Stimulated activated CD8-positive, alpha-beta memory T cell treated with anti-CD3 and anti-CD28 coated beads, Interleukin-15, amount 100 ng/mL, for 4 hours (primary cell): ENCODE measurements at places on chromosomes 6 and 20.

DNA sequence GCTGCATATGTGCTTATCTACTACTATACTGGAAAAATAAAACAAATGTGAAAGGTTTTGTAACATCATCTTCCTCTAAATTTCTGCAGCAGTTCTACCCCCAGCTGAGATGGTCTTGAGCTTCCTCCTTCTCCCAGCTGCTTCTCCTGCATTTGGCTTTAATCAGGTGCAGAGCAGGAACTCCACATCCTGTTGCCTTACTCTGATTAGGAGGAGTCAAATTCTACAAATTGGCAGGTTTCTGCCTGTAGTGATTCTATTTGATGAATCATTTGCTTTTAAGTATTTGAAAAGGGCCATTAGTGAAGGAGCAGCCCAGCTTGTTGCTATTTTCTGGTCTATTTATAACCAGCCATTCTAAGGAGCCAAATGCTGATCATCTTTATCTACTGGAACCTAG lies 224.5 kb downstream of the GMDS start:
- DNase-seq, result no peak

DNA sequence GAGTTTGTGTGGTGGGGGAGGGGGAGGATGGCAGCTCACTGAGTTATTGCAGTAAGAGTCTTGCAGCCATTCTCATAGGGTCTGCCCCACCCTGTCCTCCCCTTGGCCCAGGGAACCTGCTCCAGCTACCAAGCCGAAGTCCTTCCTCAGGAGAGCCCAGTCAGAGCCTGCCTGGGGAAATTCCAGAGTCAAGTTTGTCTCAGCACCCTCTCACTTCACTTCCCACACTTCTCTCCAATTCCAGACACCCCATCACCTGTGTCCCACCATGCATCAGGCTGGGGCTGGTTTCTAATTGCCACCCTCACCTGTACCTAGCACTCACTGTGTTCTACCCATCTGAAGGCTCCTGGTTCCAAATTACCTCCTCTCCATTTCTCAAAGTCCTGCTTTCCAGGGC lies 10.3 kb upstream of the SLC22A16 start:
- DNase-seq, result no peak

DNA sequence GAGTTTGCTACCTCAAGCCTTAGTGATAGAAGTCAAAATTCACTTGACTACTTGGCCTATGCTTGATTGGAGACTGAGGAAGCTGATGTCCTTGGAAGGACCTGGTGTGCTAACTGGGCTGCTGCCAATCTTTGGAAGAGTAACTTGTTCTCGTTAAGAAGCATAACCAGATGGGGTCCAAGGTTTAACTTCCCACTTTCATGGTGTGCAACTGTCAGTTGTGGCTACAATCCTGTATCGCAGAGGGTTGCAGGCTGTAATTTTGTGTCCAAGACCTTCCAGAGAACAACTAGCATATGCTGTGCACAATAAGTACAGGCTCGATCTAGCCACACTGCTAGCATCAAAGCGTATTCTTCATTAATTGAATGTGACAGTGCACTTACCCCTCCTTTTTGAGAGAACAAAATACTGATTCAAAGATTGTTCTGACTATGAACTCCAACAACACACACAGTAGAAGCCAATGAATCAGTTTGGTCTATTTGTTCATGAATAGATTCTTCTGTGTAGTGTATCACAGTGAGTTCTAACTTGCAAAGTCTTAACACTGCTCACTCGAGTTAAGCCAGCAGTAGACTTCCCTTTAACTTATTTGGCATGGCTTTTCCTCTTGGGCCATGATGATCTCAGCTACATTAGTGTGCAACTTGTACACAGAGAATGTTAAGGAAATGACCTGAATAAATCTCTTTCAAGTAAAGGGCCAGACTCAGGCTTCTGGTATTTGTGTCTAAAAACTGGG lies 15.8 kb upstream of the PLCB1 start:
- DNase-seq, result no peak

GRCh38 chr6:127914240-127914639 lies 13.4 kb upstream of the THEMIS start:
- no peak for DNase-seq

DNA sequence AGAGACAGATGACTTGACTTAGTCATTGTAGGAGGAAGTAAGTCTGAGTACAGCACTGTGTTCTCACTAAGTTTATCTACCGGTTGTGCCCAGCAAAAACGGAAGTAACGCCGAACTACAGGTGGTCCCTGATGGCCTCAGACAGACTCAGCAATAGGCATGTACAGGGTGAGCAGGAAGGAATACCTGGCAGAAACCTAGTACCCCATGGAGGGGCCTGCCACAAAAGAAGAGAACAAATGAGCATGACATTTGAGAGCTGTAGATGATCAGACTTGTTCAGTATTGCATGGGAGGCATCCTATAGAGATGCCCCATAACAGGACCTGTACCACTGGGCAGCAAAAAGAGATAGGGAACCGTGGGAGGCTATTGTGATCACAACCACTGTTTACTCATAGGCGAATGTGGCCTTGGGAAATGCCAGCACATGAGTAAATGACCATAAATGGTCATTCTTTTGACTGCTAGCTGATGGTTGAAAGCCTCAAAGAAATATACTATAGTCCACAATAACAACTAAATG lies 106.4 kb upstream of the TAB2 start:
- DNase-seq, result no peak

GRCh38 chr6:30719791-30720737 lies at the start of gene TUBB:
TUBB (plus strand) TSS chr6:30720352; CDS start chr6:30720507, 155 bp downstream.
- DNase-seq, result peak; percentile 89

GRCh38 chr6:90611543-90612312 lies 24.9 kb upstream of the MAP3K7 start:
- DNase-seq, result no peak

GRCh38 chr6:49636713-49637349 lies at the start of gene RHAG:
RHAG (minus strand) TSS chr6:49636839; CDS start chr6:49636812, 27 bp downstream.
- no peak for DNase-seq

GRCh38 chr20:20435453-20435852 lies 67.5 kb downstream of the INSM1 start:
- no peak for DNase-seq

DNA sequence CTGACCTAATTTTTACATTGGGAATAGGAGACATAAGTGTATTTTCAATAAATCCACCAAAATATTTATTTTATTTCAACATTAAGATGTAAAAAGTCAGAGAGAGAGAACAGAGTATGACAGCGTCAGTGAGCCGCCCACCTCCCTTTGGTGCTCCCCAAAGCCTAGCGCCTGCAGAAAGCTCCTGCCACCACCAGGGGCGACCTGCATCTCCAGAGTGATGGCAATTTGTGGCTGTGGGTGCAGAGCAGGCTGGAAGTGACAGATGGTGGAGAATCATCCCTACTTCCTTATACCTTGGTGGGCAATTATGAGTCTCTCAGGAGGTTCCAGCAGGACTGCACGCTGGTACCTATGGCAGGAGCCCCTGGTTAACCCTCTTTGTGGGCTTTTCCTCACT lies 87.3 kb downstream of the PTPRT start:
- DNase-seq, result no peak

GRCh38 chr6:43052842-43053544 lies 658 bp downstream of the CUL7 start:
- DNase-seq, result no peak

- DNase-seq, result no peak
Observed at GRCh38 chr6:10451828-10452509, 37.1 kb upstream of the TFAP2A start.

DNA sequence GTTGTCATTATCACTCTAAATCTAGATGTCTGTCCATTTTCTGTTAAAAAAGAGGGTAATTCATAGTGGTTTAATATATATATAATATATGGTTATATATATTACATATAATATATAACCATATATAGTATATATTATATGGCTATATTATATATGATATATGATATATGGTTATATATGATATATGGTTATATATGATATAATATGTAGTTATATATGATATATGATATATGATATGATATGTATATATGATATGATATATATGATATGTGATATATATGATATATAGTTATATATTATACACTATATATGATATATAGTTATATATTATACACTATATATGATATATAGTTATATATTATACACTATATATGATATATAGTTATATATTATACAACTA lies 8.6 kb downstream of the OR2A4 start:
- DNase-seq, result no peak

DNA sequence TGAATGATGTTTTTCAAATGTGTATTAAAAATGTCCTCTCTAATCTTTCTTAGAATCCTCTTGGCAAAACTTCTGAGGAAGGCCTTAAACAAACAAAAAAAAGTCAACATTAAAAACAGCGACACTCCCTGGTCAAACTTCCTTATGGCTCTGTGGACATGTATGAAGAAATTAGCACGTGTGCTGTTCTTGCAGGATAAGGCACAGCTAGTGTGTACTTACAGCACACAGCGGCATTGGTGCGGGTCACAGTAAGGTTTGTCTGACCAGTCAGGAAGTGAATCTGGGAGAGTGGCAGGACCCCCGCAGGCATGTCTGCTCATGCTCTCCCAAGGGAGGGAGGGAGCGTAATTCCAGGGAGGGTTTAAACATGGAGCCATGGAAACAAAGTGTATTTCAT lies 38.8 kb downstream of the SLC22A1 start:
- no peak for DNase-seq

DNA sequence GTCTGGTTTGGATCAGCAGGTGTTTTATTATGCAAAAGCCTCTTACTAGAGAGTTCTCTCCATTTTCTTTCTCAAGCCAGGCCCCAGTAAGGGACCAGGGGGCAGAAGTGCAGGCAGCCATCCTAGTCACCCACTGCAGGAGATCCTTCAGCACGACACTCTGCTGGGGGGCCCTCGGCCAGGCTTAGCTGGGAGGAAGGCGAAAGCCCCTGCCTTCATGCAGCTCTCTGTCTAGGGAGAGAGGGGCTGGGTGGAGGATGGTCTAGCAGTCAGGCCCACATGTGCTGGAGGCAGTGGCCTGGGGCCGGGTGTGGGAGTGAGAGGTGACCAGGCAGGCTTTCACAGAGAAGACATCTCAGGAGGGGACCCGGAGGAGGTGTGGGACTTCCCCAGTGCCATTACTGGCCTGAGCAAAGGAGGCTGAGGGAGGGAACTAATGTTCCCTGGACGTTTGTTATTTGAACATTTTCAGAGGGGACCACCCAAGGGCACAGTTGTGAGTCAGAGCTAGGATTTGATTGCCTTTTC lies 33.5 kb upstream of the VSTM2L start:
- DNase-seq, result no peak

- DNase-seq, result no peak
Observed at GRCh38 chr6:98041921-98042320, 758.9 kb upstream of the MMS22L start.

DNA sequence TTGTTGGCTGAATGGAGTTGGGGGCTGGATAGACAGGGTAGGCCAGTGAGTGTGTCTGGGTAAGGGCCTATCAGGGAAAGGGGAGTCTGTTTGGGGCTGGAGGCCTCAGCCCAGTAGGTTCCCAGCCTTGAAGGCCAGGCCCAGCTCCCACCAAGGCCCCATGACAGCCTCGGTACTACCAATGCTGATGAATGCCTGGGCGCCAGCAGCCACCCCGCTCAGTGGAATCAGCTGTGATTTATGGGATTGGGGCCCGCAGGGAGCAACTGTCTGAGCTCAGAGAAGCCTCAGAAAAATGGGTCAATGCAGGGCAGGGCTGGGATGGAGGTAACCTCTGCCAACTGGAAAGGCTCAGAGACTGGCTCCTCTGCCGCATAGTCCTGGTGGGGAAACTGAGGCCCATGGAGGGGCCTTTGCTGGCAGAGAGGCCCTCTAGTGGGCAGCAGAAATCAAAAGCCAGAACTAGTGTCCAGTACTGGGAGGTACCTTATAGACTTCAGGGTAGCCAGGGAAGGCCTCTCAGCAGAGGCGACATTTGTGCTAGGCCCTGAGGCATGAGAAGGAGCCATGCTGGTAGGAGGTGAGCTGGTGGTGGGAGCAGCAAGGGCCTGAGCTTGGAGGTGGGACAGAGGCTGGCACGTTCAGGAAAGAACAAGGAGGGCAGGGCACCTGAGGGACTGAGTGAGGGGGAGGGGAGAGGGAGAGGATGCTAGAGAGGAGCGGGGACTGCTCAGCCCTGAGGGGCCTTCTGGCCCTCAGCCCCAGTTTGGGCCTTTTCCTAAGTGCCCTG lies 36.4 kb downstream of the DLGAP4 start:
- DNase-seq, result no peak

GRCh38 chr20:23187751-23188150 lies 101.6 kb upstream of the CD93 start:
- DNase-seq, result no peak

DNA sequence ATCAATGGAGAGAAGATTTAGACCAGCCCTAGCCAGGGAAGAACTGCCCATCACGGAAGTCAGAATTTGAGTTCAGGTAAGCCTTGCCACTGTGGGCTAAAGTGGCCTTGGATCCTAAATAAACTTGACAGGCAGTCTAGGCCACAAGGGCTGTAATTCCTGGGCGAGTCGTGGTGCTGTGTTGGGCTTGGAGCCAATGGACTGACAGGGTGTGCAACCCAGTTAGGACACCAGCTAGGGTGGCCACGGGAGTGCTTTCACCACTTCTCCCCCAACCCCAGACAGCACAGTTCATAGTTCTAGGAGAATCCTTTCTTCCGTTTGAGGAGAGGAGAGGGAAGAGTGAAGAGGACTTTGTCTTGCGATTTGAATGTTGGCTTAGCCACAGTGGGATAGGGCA lies 422.4 kb downstream of the DOK5 start:
- no peak for DNase-seq

- DNase-seq, result no peak
Observed at GRCh38 chr6:157326979-157327378, 3.7 kb upstream of the TMEM242 start.

GRCh38 chr6:20400456-20401204 lies 1.0 kb upstream of the E2F3 start:
- DNase-seq, result peak; percentile 12

- DNase-seq, result no peak
Observed at GRCh38 chr6:18680842-18681241, 293.7 kb downstream of the RNF144B start.

GRCh38 chr6:16206595-16207037 lies 31.8 kb upstream of the GMPR start:
- DNase-seq, result no peak

GRCh38 chr6:144351379-144352127 lies 66.4 kb downstream of the UTRN start:
- DNase-seq, result no peak

DNA sequence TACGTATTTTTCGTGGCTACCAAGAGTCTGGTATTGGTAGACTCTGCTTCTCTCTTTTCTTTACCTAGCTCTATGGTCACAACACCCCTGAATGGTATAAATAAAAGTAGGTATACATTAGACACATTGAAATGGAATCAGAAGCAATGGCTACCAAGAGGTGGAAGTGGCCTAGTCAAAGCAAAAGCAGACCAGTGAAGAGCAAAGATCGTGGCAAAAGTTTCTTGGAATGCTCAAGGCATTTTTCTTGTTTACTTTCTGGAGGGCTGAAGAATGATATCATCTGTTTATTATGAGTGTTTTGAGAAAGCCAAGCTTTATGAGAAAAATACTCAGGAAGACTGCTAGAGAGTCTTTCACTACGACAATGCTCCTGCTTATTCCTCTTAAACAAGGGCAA lies 28.6 kb upstream of the MOCS1 start:
- no peak for DNase-seq

DNA sequence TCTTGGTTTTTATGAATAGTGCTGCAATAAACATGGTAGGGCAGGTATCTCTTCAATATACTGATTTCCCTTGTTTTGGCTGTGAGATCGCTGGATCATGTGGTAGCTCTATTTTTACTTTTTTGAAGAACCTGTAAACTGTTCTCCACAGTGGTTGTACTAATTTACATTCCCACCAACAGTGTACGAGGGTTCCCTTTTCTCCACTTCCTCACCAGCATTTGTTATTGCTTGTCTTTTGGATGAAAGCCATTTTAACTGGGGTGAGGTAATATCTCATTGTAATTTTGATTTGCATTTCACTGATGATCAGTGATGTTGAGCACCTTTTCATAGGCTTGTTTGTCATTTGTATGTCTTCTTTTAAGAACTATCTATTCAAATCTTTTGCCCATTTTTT lies 8.0 kb upstream of the ARG1 start:
- no peak for DNase-seq
